ENCODE measurements at places on chromosomes 7 and 10.

- DNase-seq, result no peak
Observed at GRCh38 chr10:3260066-3260834, 87.7 kb upstream of the PITRM1 start.

- DNase-seq, result no peak
Observed at GRCh38 chr7:99270702-99271101, 1.9 kb upstream of the MYH16 start.

DNA sequence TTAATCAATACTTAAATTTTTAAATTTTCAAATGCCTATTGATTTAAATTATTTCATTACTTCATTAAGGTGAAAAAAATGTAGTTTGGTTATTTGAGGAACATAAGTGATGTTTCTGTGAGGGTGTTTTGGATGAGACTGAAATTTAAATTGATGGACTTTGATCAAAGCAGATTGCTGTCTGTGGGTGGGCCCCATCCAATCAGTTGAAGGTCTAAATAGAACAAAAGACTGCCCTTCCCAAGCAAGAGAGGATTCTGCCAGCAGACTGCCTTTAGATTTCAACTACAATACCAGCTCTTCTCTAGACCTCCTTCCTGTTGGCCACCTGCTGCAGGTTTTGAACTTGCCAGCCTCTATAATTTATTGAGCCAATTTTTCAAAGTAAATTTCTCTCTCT lies 14.5 kb upstream of the GPR37 start:
- no peak for DNase-seq

GRCh38 chr10:133189726-133190125 lies 29.7 kb downstream of the KNDC1 start:
- no peak for DNase-seq

DNA sequence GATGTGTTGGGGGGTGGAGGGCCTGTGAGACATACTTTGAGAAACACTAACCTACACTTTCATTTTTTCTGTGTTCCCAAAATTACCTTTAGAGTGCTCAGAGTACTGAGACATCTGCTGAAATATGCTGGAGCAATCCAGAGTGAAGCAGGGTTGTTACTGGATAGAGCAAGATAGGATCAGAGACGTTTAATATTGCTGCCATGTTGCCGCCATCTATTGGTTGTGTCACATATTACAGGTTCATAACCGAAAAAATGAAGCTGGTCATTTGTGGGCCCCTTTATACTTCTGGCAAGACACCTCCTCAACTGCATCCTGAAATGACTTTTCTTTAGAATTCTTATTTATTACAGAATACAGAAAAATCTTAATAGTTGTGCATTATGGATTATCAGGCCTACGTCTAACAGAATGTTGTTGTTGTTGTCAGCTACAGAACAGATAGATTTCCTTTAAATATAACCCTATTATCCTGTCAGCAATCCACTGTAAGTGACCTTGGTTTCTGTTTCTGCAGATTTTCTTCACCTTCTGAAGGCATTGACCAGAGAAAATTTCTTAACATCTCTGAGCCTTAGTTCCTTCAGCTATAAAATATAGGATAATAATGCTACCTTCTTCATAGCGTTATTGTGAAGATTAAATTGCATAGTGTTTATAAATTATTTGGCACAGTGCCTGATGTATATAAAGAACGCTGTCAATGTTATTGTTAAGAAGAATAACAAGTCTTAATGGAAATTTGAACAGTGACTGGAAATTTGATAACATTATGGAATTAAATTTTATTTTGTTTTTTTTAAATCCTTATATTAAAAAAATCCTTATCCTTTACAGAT lies 16.2 kb upstream of the DLD start:
- peak; percentile 59 for DNase-seq

- peak; percentile 36 for DNase-seq
Observed at GRCh38 chr10:88047579-88047978, 184.2 kb downstream of the PTEN start.

DNA sequence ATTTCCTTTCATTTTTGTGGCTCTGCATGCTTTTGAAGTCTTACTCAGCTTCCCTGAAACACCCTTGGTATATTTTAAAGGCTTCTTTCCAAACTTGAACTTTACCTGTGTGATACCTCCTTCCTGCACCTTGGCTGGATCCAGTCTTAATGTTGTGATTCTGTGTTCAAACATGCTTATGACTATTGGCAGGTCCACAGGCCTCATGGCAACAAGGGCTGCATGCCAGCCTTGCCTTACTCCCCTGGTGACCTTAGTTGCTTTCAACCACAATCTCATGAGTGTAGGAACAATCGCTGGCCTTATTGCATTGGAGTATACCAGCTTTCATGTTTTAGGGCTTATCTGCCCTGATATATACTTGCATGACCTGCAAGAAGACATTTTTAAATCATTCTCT lies 238.7 kb downstream of the KIF20B start:
- DNase-seq, result no peak

GRCh38 chr7:50304129-50304910 lies at the start of gene IKZF1:
Gene IKZF1, plus strand, starts transcription at chr7:50304716. Its CDS starts 14,346 bp downstream, at chr7:50319062.
- DNase-seq, result peak; percentile 96

DNA sequence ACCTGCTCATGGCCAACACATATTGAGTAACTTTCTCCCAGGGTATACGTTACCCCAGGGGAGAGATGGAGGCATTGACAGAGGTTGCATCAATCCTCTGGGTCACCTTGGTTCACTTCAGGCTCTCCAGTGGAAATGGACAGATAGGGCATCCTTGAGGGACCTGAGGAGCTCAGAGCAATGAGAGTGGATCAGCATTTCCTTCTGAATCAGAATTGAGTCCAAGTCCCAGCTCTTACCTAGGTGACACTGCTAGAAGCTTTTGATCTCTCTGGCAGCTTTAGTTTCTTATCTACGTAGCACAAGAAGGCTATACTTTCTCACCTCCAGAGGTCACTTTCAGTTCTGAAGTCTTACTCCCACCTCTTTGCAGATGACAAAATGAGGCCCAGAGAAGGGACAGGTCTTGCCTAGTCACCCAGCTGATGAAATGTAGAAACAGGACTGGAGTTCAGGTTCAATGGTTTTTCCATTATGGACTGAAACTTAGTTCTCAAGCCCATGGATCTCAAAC lies 35.2 kb downstream of the PANK1 start:
- no peak for DNase-seq

GRCh38 chr7:140745266-140746058 lies 49.0 kb downstream of the NDUFB2 start:
- peak; percentile 84 for DNase-seq

- no peak for DNase-seq
Observed at GRCh38 chr10:79044846-79045245, 23.9 kb upstream of the ZMIZ1 start.

DNA sequence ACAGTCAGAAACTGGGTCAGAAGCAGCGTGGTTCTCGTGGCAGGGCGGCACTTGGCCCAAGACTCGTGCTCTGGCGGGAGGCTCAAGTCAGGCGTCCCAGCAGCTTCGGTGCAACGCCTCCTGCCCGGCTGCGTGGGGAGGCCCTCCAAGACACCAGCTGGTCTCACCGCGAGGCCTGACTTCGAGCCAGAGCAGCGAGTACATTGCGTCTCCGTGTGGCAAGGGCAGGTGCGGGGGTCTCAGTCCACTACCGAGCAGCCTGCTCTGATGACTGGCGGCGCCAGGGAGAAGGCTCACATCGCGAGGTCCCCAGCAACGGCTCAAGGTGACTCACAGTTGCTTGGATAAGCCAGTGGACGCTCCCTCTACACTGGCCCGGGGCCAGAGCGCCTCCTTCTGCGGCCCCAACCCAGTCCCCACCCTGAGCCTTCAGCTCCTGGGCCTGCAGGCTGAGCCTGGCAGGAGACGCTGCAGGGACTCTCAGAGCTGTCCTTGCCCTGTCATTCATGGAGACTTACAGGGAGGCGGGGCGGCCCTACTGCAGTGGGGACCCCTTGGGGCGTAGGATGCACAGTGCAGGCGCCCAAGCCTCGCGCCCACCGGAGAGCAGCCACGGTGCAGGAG lies 41.9 kb upstream of the PRKAR1B start:
- DNase-seq, result no peak

DNA sequence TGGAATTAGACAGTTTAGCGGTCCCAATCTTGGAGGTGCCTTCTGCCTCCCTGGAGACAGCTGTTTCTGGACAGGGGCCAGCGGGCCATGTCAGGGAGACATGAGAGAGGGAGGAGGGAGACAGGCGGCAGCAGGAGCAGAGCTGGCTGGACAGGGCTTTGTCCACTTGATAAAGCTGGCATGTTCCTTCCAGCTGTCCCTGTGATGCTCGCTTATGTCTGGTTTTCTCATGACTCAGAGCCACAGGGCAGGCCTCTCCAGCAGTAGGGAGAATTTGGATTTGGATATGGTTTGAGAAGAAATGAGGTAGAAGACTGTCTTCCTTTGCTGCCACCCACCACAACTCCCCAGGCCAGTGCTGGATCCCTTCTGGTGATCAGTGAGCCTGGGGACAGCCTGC lies 51.7 kb upstream of the SORCS3 start:
- no peak for DNase-seq

GRCh38 chr7:28890137-28890536 lies 68.0 kb downstream of the TRIL start:
- no peak for DNase-seq

DNA sequence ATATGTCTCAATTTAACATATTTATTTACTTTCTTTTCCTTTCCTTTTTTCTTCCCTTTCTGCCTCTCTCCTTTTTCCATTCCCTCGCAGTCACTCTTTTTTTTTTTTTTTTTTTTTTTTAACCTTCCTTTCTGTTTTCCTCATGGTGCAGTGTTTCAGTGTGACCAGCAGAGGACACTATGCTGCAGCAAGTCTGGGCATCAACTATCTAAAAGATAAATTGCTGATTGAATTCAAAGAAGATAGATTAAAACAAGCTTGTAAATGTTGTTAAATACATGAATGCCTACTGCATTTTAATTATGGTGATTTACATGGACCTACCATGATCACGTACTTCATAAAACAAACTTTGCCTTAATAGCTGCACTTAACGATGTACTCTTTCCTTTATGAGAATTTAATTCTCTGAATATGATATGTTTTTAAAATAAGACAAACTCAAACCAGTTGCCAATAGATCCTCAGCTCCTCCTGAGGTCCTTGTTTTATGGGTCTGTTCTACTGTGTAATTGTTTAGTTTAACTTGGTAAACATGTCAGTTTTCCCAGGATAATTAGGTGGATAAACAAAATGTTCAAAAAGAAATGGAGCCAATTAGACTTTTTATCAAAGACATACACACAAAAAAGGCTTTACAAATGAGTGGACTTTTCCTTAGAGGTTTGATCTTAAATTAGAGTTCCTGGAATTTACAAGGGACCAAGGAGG lies 101.0 kb upstream of the AGR3 start:
- peak; percentile 39 for DNase-seq

- DNase-seq, result no peak
Observed at GRCh38 chr7:18727115-18727870, 231.7 kb downstream of the HDAC9 start.

- DNase-seq, result no peak
Observed at GRCh38 chr10:72539137-72539536, 86.7 kb downstream of the MICU1 start.

All from inflammatory macrophage treated with lipopolysaccharide for 4 hours (primary cell).